ENCODE measurements at places on chromosomes 5 and 9. TPM values are rescaled to one million over a fixed set of nuclear protein-coding genes. Genes with fewer than 3 reads are reported as not detected.

GABRG2 gene
- total RNA-seq, result not detected

TERT gene
- 1.8 TPM for total RNA-seq

MCC gene
- 0.26 TPM for total RNA-seq

GMCL2 gene
- total RNA-seq, result not detected

MTX3 gene
- 6.9 TPM for total RNA-seq

GAPVD1 gene
- total RNA-seq, result 20.6 TPM

PCDHGA8 gene
- total RNA-seq, result not detected

ADCY2 gene
- not detected for total RNA-seq

CD180 gene
- not detected for total RNA-seq

DMRT3 gene
- not detected for total RNA-seq

FLT4 gene
- total RNA-seq, result 2.2 TPM

SLC6A19 gene
- not detected for total RNA-seq

SPEF2 gene
- total RNA-seq, result 1.3 TPM

PELO gene
- total RNA-seq, result 19.7 TPM

WDR31 gene
- total RNA-seq, result 1.4 TPM

RGS7BP gene
- not detected for total RNA-seq

CENPH gene
- total RNA-seq, result 23.1 TPM

MYOT gene
- total RNA-seq, result not detected

GRAMD2B gene
- total RNA-seq, result 1.2 TPM

SEMA6A gene
- total RNA-seq, result 0.05 TPM

RETREG1 gene
- 3.0 TPM for total RNA-seq

AQP3 gene
- 16.0 TPM for total RNA-seq

ABLIM3 gene
- 5.7 TPM for total RNA-seq

FOXI1 gene
- not detected for total RNA-seq

KLF9 gene
- total RNA-seq, result 0.71 TPM

PRRC1 gene
- 49.3 TPM for total RNA-seq

NUTM2F gene
- total RNA-seq, result not detected

TMEM232 gene
- 0.24 TPM for total RNA-seq

CDX1 gene
- not detected for total RNA-seq

TAS2R1 gene
- total RNA-seq, result not detected

RBM18 gene
- 13.0 TPM for total RNA-seq

ENTREP1 gene
- 0.58 TPM for total RNA-seq

PCA3 gene
- not detected for total RNA-seq

PCDHGC3 gene
- total RNA-seq, result 6.8 TPM

TAL2 gene
- not detected for total RNA-seq

SPATA31E1 gene
- total RNA-seq, result not detected

F12 gene
- 23.0 TPM for total RNA-seq

ANKDD1B gene
- total RNA-seq, result not detected
